Stimulated activated CD8-positive, alpha-beta memory T cell treated with anti-CD3 and anti-CD28 coated beads, Interleukin-7, amount 100 ng/mL, for 24 hours (primary cell): ENCODE measurements at places on chromosomes 16 and 17.
A peak's percentile ranks its signal among the peaks of the same experiment; 100 is the strongest.

DNA sequence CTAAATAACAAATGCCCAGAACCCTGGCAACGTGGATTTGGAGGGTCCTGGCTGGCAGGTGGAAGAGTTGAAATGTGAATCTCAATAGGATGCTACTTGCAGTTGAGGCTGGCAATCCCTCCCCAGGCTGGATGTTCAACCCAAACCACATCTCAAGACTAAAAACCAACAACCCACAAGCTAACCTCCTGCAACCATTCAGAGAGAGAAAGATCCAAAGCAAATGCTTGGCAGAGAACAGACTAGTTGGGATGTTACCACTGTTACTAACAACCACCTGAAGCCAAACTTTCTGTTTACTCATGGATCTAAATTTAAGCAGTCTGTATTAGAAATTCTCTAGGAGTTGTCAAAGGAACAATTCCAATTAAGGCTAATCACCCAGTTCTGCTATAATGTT, 27.9 kb downstream of the SMG6 start:
- no peak for DNase-seq

- no peak for DNase-seq
Observed at GRCh38 chr17:76685366-76685765, 25.4 kb downstream of the MXRA7 start.

DNA sequence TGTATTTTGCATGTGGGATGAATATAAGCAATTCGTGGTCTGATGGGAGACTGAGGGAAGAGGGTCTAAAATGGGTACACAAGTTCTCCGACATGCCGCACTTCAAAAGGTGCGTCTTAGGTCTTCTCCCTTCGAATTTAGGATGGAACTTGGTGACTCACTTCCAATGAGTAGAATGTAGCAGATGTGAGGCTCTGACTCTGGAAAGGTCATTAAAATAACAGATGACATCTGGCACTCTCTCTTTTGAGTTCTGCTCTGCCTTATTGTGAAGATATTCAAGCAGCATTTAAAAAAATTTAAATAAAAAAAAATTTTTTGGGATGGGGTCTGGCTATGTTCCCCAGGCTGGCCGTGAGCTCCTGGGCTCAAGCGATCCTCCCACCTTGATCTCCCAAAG, 92.7 kb downstream of the TMEM100 start:
- DNase-seq: no peak

- DNase-seq: no peak
Observed at GRCh38 chr16:71515026-71515425, 11.2 kb upstream of the CHST4 start.

GRCh38 chr16:56372013-56372634, 53.2 kb downstream of the AMFR start:
- DNase-seq: no peak

DNA sequence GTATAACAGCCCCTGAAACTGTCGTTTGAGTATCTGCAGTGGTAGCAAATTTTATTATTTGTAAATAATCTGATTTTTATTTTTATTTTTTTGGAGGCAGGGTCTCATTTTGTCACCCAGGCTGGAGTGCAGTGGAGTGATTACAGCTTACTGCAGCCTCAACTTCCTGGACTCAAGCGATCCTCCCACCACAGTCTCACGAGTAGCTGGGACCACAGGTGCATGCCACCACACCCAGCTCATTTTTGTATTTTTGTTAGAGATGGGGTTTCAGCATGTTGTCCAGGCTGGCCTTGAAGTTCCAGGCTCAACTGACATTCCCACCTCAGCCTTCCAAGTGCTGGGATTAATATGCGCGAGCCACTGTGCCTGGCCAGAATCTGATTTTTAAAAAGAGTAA, 2.8 kb downstream of the NDEL1 start:
- no peak for DNase-seq

GRCh38 chr16:19704321-19705145, 13.5 kb downstream of the KNOP1 start:
- no peak for DNase-seq

GRCh38 chr16:26386096-26386495, 680.6 kb upstream of the C16orf82 start:
- DNase-seq: no peak

- no peak for DNase-seq
Observed at GRCh38 chr17:44102849-44103622, 20.4 kb downstream of the HDAC5 start.

DNA sequence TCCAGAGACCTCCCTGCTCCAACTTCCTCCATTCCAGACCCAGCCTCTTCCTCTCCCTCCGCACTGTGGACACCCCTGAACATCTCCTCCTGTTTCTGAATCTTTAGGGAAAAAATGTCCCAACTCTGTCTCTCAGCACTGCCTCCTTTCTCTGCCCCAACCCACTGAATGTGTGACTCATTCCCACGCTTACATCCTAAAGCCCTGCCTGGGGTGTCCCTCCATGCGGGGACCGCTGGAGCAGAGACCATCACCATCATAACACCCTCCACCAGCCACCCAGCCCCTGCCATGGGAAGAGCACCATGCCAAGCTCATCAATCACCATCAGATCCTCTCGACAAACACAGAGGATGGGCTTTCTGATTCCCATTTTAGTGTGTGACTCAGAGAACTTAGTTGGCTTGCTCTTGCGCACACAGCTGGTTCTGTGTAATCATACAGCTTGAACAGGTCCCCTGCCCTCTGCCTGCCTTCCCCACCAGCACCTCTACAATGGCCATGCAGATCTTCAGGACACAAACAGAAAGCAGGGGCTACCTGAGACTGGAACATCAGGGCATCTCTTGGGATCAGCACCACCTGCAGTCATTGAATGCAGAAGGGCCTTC, 10.7 kb downstream of the RPRML start:
- no peak for DNase-seq

DNA sequence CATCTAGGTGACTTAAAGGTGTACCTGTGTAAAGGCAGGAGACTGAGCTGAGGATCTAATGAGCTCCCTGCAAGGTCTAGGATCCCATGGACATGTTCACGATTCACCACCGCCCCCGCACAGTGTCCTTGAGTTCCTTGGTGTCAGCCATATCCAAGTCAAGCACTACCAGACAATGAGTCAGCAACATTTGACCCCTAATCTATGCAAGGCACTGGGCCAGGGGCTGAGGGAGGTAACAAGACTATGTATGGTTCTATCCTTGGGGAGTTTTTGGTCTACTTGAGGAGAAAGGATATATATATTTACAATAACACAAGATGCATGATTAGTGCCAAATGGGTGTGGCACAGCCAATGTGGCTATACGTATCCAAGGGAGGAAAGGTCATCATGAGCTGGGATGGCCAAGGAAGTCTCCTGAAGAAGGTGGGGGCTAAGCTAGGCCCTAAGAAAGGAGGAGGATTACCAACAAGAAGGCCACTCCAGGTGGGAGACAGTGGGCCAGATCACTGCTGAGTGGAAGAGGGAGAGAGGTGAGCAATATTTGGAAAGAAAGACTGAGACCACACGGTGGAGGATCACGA, 35.0 kb downstream of the ITGB3 start:
- no peak for DNase-seq

- no peak for DNase-seq
Observed at GRCh38 chr16:27364493-27365141, 37.4 kb upstream of the IL21R start.

- DNase-seq: no peak
Observed at GRCh38 chr16:11780991-11781680, 15.9 kb downstream of the ZC3H7A start.

- no peak for DNase-seq
Observed at GRCh38 chr17:70912716-70913485, 743.6 kb downstream of the KCNJ2 start.

GRCh38 chr17:75181608-75182318, 996 bp downstream of the SUMO2 start:
- no peak for DNase-seq

DNA sequence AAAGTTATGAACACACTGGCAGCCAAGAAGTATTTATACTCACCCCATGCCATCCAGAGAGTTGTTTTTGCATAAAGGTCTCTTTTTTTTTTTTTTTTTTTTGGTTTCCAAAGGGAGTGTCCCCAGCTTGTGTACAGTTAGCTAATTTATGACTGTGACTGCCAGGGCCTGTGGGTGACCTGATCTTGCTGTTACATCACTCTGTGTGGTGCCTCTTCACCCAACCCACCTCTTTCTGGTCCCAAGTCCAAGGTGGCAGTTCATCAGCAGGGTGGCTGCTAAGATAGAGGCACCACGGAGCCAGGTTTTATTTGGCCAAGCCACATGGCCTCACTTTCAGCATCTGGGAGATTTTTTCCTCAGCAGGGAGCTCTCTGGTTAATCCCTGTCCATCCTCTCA, at the start of gene NOS2:
Gene NOS2, minus strand, starts transcription at position 8 of the 400 bp plus-strand sequence. CDS start 1,720 bp downstream, outside the sequence.
- DNase-seq: no peak

DNA sequence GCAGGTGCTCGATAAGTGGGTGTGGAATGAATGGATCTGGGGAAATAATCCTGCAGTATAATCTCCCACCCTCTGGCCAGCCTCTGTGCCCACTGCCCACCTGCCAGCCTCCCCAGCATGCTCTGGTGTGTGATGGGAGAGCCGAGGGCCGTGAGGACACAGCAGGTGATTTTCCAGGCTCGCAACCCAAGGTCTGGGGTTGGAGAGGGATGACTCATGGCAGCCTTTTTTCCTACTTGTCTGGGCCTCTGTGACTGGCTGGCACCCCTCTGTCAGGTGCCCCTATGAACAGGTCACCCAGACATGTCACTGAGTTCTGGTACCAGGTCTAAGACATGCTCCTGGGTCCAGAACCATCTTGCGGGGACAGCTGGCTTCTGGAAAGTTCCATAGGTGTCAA, 385.7 kb upstream of the TNRC6C start:
- no peak for DNase-seq

- DNase-seq: no peak
Observed at GRCh38 chr17:30000755-30001257, 59.4 kb downstream of the EFCAB5 start.

DNA sequence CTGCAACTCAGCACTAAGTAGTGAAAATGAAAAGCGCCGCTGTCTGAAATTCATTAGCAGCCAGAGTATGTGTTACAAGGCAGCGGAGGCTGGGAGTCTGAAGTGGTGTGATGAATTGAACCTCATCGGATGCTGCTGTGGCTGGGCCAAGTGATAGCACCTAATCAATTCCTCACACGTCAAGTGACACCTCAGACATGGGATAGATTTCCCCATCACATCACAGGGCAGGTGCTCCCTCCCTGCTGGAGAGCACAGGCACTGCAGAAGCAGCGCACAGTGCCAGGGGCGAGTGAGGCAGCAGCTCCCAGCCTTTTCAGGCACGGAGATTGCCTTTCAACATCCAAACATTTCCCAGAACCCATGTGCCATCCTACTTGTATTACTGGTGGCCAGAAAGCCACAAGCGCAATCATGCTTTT, 32.2 kb downstream of the DRC3 start:
- no peak for DNase-seq

GRCh38 chr17:1582374-1582773, 19.8 kb upstream of the PITPNA start:
- no peak for DNase-seq

- no peak for DNase-seq
Observed at GRCh38 chr17:82049521-82049971, 2.1 kb downstream of the RFNG start.

GRCh38 chr17:2058586-2059546, 4.0 kb downstream of the HIC1 start:
- DNase-seq: peak; percentile 48

DNA sequence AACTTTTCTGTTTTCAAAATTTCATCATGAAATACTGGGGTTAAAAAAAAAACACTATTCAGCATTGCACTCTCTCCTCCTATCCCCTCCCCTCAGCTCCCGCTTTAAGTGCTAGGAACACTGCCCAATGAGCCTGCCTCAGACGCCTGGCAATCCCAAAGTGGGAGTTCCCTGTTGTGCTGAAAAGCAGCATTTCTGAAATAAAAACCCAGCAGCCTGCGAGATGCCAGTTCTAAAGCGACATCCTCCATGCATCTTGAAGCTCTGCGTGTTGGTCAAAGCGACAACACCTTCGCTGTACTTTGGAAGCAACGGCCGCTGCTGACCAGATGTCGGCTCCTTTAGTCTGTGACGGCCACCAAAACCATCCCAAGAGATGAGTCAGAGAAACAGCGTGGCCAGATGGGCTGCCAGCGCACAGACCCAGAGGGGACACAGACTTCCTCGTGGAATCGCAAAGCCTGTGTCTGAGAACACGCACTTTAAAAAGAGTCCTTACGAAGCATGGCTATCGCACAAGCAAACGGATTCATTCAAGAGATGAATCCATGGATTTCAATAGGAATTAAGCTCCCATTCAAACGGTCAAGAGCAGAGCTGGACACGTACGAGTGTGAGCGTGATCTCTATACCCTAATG, 32.8 kb downstream of the FBXO31 start:
- DNase-seq: no peak
